Small intestine (tissue), 16 donors: ENCODE measurements at places on chromosomes 5 and 9. TPM values are rescaled to one million over a fixed set of nuclear protein-coding genes. Genes with fewer than 3 reads are reported as not detected.

C5orf58 gene
- polyA plus RNA-seq: not detected

ZDHHC12 gene
- 99.3 TPM for polyA plus RNA-seq

KIAA1191 gene
- polyA plus RNA-seq: 73.5 TPM

IRX1 gene
- polyA plus RNA-seq: not detected

IL3 gene
- not detected for polyA plus RNA-seq

SLC24A2 gene
- 0.03 TPM for polyA plus RNA-seq

SPATA6L gene
- 8.5 TPM for polyA plus RNA-seq

SCGB3A1 gene
- polyA plus RNA-seq: not detected

SOX30 gene
- 0.96 TPM for polyA plus RNA-seq

PAEP gene
- polyA plus RNA-seq: not detected

AQP7 gene
- polyA plus RNA-seq: 55.1 TPM

RNF183 gene
- 0.54 TPM for polyA plus RNA-seq

OR5C1 gene
- polyA plus RNA-seq: not detected

CLINT1 gene
- 145 TPM for polyA plus RNA-seq

ANXA6 gene
- 25.1 TPM for polyA plus RNA-seq
